ENCODE measurements at places on chromosomes 3 and 15.

DNA sequence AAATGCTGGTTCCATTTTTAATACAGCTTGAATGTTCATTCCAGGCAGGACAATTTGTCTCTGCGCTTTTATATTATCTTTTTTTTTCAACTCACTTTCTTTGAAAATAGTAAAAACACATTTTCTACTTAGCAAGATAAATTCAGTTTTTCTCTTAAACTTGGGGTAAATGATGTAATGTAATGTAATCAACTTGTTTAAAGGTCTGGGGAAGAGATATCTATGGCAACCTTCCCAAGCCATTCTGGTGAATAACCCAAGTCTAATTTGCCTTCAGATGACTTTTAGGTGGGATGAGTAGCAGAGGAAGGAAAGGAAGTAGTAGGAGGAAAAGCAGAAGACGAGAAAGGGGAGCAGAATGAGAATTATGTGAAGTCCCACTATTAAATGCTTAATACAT, 335.1 kb downstream of the SV2B start:
- DNase-seq, result no peak

DNA sequence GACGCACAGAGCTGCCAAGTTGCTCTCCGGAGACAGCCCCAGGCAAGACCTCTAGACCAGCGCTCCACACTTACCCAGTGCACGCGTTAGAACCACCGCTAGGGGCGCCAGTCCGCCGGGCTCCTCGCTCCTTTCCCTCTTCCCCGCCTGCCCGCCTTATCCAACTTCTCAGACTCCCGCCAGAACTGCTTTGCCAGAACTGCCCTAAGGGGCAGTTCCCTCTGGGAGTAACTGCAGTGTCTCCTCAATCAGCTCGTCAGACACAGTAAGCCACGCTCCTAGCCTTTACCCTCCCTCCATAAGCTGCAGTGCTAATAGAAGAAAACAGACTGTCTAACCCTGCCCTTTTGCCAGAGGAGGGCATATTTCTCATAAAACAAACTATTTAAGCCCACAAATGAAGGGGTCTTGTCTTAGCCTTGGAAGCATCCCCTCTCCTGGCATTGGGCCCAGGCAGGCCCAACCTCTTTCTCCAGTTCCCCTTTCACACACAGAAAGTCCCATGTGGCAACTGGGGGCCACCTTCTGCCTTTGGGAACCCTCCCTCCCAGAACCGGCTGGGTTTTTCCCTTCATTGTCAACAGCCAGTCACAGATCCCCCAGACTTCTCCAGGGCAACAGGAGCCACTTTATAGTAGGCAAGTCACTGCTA, 3.7 kb downstream of the BMF start:
- DNase-seq, result peak; percentile 89

DNA sequence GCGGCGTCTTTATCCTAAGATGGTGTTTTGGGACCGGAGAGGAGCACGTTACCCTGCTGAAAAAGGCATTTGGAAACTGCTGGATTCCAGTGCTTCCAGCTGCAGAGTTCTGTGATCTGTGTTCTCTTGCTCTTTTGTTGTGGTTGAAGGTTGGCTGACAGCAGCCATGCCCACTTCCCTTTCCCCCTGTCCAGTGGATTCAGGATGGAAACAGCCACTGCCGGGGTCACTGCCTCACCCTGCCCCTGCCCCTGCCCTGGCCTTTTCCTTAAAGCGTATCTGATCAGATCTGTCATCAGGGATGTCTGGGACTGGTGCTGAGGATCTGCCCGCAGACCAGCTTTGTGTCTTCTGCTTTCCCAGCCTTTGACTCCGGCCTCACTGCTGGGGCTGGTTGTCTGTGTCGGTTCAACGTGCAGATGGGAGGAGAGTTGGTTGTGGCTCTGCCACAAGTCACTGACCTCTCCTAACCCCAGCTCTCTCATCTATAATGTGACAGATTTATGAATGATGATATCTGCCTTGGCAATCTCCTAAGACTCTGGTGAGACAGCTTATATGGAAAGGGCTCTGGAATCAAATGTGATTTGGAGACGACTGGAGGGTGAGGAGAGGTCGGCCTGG, 219.4 kb upstream of the BHLHE40 start:
- DNase-seq, result peak; percentile 20

DNA sequence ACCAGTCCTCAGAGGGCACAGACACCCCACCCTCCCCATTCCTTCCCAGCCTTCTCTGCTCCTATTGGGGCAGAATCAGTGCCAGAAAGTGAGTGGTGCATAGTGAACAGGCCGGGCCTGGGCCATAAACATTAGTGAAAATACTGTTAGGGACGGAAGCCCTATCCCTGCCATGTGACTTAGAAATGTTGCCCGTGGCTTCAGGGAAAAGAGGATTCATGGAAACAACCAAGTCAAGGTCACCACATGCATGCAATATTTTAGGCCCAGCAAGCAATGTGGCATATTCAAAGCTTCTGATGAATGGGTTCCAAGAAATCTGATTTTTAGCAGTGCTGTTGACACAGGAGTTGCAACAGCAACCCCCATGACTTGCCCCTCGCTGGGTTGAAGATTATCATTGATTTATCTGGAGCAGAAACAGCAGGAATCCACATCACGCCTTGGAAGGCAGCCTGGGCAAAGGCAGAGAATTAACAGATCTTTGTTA, 52.3 kb downstream of the CCNL1 start:
- no peak for DNase-seq

DNA sequence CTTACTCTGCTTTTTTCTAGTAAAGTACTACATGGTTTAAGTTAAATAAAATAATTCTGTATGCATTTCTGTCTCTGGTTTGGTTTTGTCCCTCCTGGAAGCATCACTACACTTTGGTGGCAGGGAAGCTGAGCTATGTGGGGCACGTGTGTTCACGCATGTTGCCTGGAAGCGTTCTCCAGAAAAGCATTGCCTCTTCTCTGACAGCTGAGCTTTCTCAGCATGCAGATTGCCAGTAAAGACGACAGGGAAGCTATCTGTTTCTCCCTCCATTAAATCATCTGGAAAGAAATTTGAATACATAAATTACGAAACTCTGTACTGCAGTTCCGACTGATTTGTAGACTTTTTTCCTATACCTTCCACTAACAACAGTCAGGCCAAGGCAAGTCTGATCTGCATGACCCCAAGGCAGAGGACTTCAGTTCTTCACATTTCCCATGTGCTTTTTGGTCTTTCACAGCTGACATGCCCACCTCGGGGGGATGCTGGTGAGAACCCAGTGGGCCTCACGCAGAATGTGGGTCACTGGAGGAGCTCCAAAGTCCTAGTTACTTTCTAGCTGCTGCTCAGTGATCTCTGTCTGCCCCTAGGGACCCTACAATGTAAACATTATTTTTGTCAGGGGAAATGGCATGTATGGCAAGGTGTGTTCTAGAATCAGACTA, 43.0 kb downstream of the PGPEP1L start:
- no peak for DNase-seq

- no peak for DNase-seq
Measured at GRCh38 chr3:42601896-42602581, 1.6 kb downstream of the NKTR start.

GRCh38 chr3:150703299-150703755, 393 bp downstream of the ERICH6 start:
- DNase-seq, result no peak

DNA sequence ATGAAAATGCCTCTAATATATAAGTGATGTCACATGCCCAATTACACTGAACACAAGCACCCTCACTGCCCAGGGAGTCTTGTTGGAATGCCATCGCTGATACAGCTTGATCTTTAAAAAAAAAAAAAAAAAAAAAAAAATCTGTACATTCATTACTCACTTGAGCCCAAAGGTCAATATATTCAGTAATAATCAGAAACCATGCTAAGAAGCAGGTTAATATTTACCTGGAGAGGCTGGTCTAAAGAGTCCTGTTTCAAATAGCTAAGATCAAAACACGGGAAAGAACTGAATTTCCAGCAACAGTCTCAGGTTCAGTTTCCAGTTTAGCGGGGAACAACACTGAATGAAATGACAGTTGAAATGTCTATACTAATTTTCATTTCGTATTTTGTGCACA, 109.9 kb downstream of the UACA start:
- no peak for DNase-seq

DNA sequence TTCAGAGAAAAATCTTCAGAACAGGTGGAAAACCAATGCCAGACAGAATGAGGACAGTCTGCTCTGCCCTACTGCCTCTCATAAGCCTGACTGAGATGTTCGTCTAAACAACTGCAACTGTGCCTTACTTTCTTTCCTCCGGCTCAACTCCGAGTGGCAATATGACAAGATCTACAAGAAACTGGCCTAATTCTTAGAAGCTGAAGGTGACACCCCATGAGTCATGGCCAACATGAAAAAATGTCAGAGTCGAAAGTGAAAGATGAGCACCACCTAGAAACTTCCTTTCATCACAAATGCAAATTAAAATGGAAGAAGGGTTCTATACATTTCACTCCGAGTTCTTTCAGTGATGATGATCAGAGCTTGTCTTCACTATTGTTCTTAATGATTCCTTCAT, 12.9 kb downstream of the PCYT1A start:
- DNase-seq, result no peak

GRCh38 chr3:133368371-133369067, 31.3 kb upstream of the BFSP2 start:
- DNase-seq, result no peak

- DNase-seq, result no peak
Measured at GRCh38 chr3:185126201-185126600, 26.7 kb downstream of the C3orf70 start.

DNA sequence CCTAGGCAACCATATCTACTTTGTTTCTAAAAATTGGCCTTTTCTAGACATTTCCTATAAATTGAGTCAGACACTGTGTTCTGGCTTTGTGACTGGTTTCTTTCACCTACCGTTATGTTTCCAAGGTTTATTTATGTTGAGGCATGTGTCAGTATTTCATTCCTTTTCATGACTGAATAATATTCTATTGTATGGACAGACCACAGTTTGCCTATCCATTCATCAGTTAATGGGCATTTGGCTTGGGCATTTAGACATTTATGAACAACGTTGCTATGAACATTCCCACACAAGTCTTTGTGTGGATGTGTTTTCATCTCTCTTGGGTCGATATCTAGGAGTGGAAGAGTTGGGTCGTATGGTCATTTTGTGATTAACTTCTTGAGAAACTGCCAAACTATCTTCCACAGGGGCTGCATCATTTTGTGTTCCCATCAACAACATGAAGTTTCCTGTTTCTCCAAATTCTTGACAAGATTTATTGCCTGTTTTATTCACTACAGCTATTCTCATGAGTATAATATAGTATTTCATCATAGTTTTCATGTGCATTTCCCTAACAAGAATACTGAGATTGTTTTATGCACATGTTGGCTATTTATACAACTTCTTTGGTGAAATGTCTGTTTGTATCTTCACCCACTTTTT, 3.5 kb upstream of the EFCC1 start:
- DNase-seq, result no peak

- no peak for DNase-seq
Measured at GRCh38 chr15:57019496-57020160, 101.2 kb downstream of the TCF12 start.

DNA sequence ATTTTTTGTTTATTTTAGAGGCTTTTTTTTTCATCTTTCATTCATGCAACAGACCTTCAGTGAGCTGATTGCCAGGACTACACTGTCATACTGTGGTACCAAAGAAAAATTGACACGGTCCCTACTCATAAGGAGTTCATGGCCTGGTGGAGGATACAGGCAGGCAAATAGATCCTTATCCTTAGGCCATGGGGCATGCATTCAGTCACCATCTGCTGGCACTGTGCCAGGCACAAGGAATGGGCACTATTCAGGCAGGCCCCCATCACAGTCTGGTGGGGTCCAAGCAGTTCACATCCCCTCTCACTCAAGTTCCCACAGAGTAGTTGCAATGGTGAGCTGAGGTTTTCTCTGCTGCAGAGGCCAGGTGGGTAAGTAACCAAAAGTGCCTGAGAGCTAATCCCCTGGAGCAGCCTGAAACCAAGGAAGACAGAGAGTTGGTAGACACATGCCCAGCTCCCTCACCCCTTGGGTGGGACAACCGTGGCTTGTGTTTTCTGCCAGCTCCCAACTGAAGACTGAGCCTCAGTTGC, 17.3 kb downstream of the CISH start:
- no peak for DNase-seq

DNA sequence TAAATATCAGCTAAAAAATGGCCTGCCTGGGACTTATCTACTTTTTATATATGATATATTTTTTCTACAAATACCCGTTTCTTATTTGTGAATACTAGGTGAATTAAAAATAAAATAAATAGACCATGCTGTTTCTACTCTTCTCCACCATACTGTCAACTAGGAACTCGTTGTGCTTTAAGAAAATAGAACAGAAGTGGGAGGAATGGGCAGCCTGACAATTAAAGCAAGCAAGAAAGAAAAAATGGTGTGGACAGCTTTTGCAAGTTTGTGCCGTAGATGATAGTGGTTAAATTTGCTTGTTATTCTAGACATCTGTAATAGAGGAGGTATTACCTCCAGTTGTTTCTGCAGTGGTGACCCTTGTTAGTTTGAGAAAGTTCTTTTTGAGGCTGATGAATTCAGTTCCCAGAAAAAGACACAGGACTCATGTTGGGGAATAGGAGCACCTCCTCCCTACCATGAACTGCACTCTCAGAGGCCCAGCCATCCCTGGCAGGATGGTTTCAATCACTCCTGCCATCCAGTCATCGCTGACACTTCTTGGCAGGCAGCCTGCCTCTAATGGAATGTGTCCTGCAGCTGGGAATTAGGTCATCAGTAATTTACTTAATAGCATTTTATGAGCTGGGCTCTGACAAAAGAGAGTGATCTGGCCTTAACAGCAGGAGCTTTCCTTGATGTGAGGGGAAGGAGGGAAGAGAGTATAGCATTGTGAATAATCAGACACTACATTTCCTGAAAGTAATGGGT, 105.0 kb upstream of the GAP43 start:
- DNase-seq, result no peak

GRCh38 chr3:127002195-127003174, 19.6 kb downstream of the PLXNA1 start:
- no peak for DNase-seq

GRCh38 chr15:62421289-62421688, 256.2 kb upstream of the C2CD4B start:
- DNase-seq, result no peak

DNA sequence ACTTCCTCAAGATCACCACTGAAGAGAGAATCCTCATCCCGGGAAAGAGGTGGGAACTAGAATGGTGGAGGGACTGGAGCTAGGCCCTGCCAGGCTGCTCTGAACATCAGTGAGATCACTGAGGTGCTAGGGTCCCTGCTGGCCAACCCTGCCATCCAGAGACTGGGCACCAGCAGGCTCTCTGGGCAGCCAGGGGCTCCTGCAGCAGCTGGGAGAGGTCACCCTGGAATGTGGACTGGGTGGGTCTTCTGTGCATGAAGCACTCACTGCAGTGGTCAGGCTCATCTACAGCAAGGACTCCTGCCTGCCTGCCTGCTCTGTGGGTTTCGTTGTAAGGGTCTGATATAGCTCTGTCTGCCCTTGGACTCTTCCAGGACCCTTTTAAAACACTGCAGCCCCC, 24.9 kb downstream of the ALS2CL start:
- no peak for DNase-seq

GRCh38 chr3:72786668-72787067, 61.6 kb downstream of the SHQ1 start:
- no peak for DNase-seq

- no peak for DNase-seq
Measured at GRCh38 chr3:55521738-55522421, 34.8 kb upstream of the WNT5A start.

Data from HL-60 (cell line).